ENCODE measurements at places on chromosomes 7 and 10.

DNA sequence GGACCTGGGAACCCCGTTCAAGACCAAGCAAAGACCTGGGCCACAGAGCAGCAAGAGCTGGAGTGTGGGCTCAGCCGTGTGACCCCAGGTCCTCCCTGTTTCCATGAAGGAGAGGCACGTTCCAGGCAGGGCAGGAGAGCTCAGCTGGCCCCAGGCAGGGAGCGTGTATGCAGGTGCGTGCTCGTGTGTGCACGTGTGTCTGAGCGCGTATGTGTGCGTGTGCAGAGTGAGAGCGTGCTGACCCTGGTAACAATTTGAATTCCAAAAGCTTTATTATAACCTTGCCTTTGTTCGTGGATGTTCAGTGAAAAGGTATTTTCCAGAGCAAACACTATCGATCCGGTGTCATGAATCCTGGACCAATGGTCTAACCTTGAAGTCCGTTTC, 54.6 kb downstream of the FOXL3 start:
- DNase-seq, result no peak

DNA sequence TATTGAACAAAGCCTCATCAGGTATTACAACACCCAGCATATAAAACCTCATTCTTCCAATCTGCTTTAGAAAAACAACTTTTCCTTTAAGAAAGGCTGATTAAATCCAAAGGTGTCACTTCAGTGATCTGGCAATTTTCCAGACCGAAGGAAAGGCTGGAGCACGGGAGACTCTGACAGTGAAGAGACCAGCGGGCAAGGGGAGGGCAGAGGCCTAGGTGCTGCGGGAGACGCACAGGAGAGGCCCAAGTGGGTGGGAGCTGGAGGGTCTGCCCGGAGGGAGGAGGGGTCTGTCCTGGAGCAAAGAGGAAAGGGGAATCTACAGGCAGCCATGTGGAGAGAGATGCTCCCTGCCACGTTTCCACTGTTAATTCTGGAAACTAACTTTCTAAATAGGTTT, 24.3 kb upstream of the PPP2R2D start:
- no peak for DNase-seq

DNA sequence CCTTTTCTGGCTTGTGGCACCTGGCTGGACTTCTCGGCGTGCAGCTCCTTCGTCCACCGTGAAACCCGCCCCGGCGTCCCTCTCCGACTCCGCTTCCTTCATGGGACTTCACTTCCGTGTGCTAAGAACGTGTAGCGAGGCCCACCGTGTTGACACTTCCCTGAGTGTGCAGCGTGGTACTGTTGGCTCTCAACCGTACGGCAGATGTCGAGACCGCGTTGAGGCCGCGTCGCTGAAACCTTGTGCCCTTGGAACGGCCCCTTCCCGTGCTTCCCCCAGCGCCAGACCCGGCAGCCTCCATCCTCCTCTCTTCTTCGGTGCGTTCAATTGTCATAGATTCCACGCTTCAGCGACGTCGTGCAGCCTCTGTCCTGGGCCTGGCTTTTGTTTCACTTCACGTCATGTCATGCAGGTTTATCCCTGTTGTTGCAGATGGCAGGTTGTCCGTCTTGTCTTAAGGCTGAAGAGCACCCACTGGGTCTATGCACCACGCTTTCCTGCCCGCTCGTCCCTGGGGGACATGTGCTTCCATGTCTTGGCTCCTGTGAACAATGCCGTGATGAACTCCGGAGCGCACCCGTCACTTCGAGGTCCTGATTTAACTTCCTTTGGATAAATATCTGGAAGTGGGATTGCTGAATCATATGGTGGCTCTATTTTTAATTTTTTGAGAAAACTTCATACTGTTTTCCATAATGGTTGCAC, 465.3 kb downstream of the DNAJB6 start:
- no peak for DNase-seq

GRCh38 chr7:82548141-82548688, 104.6 kb upstream of the CACNA2D1 start:
- DNase-seq, result no peak
